NCI-H2227 treated with DMSO at 0.1 percent for 48 hours (cell line): ENCODE measurements at places on chromosomes 2 and 18.

DNA sequence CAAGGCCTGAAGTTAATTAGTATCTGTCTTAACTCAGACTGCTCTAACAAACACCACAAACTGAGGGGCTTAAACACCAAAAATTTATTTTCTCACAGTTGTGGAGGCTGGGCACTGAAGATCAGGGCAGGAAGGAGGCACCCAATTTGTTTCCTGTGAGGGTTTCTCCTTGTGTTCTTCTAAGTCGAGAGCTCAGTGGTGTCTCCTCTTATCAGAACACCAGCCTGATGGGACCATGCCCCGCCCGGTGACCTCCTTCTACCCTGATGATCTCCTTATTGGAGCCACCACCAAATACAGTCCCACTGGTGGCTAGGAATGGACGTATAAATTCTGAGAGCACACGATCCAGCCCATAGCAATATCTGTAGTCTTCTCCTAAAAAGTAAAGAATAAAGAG, 20.5 kb downstream of the TMEM18 start:
- DNase-seq, result no peak

GRCh38 chr18:74377776-74378175, 62.1 kb downstream of the C18orf63 start:
- no peak for DNase-seq

- DNase-seq, result no peak
Observed at GRCh38 chr2:239033801-239034560, 186.1 kb downstream of the TWIST2 start.

DNA sequence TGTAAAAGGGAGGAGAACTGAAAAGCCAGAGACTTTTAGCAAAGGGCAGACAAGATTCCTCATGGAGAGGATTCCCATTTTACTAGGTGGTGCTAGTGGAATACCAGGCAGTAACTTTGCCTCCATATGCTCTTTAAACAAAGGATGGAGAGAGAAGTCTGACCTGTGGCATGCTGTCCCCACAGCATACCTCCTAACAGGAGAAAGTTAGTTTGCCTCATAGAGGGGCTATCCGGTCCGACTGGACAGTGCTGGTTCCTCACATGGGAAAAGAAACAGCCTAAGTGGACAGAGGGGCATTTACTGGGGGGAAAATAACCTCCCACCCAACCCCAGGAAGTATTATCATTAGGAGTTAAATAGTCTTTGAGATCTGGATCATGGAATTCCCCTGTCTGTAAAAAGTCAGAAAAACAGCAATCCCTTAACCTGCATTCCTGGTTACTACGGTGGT, 31.6 kb upstream of the GMCL1 start:
- no peak for DNase-seq

DNA sequence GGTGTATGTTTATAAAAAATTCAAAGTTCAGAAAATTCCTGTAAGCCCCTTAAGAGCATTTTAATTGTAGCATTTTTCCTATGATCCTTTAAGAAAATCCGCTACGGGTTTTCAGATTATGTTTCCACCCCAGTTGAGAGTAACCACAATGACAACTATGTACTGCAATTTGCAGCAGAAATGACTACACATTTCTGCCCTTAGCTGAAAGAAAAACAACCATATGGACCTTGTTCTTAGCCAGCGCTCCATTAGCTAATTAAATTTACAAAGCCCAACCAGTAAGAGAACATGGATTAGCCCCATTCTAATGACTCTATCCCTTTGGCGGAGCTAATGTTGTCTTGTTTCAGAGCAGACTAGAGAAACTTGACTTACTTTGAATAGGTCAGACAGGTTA, 247.6 kb downstream of the SLC8A1 start:
- DNase-seq, result peak; percentile 35

DNA sequence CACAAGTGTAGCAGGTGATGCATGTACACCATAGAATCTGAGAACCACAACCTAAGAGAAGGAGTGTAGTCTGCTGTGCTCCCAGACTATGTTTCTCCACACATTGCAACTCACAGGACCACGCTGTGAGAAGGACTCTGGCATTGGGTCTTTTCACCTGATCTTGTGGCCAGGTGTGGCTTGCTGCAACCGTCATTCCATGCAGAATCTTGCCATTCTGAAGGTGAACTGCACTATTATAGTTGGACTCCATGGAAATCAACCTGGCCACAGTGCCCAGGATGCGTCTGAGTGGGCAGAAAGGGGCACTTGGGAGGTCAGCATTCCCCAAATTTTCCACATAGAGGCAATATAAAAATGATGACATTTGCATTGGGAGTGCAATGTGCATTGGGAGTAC, 122.2 kb downstream of the CAPN13 start:
- DNase-seq, result no peak
